Astrocyte (in vitro differentiated cells and primary cell): ENCODE measurements at places on chromosomes 2 and 18. TPM values are rescaled to one million over a fixed set of nuclear protein-coding genes. Genes with fewer than 3 reads are reported as not detected.

Gene IL1RL2
- 0.43 TPM in 1 of 2 replicates, not detected in the other for total RNA-seq

Gene DYNAP
- total RNA-seq, result not detected in 2 replicates

Gene MAPK4
- total RNA-seq, result 0.11 TPM in 1 of 2 replicates, not detected in the other

Gene GATA6
- total RNA-seq, result 9.4 and 10.9 TPM in 2 replicates

Gene ACVR1C
- total RNA-seq, result 0.62 and 0.95 TPM in 2 replicates

Gene SRD5A2
- not detected in 2 replicates for total RNA-seq

Gene TRIM43
- total RNA-seq, result 0.70 TPM in 1 of 2 replicates, not detected in the other

Gene CPLX4
- not detected in 2 replicates for total RNA-seq

Gene SLC9A2
- total RNA-seq, result 0.32 TPM in 1 of 2 replicates, not detected in the other

Gene ZAP70
- total RNA-seq, result 0.14 and 0.73 TPM in 2 replicates

Gene KIF1A
- total RNA-seq, result 20.3 and 51.2 TPM in 2 replicates

Gene TWIST2
- total RNA-seq, result 2.5 and 3.2 TPM in 2 replicates

Gene ELOA2
- total RNA-seq, result not detected in 2 replicates
